ENCODE measurements at places on chromosomes 7 and 10.

DNA sequence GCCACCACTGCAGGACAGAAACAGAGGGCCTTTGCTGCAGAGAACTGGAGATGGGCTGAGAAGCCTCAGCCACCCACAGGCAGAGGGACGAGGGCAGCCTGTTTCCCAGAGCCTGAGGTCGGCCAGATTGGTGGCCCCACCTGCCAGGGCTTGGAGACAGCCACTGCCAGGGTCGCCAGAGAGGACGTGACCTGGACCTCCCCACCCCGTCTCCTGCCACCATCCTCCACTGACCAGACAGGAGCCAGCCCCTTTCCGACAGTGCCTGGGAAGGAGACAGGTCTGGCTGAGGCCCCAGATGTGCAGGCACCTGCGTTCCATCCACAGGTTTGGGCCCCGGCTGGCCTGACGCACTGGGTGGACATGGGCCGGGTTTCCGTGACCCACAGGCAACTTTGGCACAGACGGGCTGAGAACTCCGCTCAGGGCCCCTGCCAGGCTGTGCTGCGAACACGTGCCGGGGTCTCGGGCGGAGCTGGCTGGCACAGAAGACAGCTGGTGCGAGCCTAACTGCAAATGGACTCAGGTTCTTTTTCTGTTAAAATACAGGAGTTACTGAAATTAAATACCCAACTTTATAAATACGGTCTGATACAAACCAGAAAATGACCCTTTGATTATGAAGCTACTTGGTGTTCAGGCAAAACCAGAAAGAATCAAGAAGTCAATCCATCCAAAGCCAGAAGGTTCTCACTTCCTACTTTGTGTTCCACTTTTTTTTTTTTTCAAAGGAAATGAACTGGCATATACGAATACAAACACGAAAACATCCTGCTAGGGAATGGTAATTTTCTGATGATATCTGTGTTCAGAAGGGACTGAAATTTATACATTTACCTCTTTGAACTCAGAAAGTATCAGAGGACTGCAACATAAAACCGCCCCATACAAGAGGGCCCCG lies 6.9 kb downstream of the COX19 start:
- no peak for DNase-seq

DNA sequence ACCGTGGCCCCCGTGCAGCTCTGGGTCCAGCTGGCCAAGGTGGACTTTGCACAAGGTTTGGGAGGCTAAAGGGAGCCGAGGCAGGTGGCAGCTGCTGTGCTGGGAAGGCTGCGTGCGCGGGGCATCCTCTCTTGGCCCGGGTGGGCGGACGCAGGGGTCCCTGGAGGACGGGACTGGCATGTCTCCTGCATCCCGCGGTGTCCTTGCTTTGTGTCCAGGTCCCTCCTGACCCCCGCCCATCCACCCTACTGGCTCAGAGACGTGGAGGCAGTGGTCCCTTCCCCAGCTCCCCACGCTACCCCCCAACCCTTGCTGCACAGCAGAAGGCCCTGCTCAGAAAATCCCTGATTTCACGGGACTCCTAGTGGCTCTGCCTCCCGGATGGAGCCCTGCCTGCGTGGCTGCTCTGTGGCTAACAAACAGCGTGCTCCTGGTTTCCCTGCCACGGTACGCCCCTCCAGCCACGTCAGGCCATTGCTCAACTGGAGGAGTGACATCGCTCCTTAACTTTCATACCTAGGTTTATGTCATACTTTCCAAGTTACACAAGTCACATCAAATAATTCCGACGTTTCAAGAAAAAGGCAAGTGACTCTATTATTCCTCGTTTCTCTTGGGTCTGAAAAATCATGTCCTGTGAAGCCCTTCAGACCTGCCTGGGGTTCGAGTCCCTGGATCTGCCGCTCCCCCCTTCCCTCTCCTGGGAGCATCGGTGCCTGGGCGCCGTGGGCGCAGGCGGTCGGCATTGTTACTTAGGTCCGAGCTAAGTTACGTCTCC lies 421.9 kb downstream of the DNAJB6 start:
- DNase-seq, result no peak

- DNase-seq, result no peak
Observed at GRCh38 chr7:135246191-135246825, 12.7 kb downstream of the STRA8 start.

- DNase-seq, result no peak
Observed at GRCh38 chr10:13977861-13978532, 352.7 kb downstream of the FRMD4A start.

DNA sequence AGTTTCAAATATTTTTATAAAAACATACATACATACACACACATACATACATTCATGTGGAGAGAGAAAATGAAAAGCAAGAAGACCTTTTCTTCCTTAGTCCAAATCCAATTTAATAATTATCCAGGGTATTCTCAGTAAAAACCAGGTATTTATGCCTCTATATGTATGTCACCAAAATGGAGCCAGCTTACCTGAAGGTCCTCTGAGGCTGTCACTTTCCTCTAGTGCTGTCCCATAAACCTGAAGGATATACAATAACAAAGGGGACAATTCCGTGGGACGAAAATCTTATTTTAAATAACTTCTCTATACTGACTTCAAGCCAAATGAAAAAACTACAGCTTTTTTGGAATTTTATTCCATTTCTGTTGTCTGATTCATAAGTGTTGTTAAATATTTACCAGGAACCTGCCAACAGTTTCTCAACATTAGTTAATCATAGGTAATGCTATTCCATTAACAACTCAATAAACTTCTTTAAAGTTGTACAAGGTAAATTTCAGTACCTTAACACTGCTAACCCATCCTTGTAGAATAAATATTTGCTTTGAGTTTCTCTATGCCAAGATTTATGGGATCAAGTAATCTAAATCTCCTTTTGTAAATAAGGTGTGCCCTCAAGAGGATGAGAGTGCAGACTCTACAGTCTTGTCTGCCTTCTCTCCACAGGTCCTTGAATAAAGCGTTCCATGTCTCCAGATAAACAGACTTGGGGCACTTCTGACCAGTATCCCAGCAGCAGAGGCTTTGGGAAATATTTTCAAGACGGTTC lies 260.3 kb downstream of the AHR start:
- DNase-seq, result no peak

DNA sequence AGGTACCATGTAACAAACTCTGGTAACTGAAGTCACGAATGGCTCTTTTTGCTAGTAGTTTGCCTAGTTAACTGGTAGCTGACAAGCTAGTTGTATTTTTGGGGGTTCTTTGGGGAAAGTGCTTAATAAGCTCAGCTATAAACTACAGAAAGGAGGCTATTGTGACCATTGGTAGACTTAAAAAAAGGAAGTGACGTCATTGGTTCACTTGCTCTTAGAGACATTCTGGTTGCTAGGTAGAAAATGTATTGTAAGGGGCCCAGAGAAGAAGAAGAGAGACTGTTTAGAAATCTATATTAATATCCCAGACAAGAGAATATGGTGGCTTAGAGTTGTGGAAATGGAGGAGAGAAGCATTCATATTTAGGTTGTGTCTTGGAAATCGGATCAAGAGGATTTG lies 103.0 kb downstream of the NXPH1 start:
- no peak for DNase-seq

- no peak for DNase-seq
Observed at GRCh38 chr10:81179805-81180452, 642.2 kb downstream of the SH2D4B start.

DNA sequence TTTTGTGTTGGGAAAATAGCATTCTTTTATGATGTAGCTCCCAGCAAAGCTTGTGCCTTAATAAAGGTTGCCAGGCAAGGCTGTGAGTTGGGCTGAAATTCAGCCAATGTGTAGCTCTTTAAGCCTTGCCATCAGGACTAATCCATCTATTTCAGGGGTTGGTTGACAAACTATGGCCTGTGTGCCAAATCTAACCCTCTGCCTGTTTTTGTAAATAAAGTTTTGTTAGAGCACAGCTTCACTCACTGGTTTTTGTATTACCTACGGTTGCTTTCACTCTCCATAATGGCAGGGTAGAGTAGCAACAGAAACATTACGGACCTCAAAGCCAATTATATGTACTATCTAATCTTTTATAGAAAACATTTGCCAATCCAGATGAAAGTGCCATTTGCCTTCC lies 638.1 kb upstream of the POT1 start:
- no peak for DNase-seq

All from amniotic stem cell (primary cell).